ENCODE measurements at places on chromosomes 11 and 22. TPM values are rescaled to one million over a fixed set of nuclear protein-coding genes. Genes with fewer than 3 reads are reported as not detected.

- no peak overlapping the region for H3K4me3 ChIP-seq
- no peaks in the 10 kb centered on the region for H3K36me3 ChIP-seq
- DNase-seq = no peak
- no peaks in the 10 kb centered on the region for H3K4me1 ChIP-seq
Observed at GRCh38 chr11:133816146-133816870, 29.0 kb downstream of the SPATA19 start.

DNA sequence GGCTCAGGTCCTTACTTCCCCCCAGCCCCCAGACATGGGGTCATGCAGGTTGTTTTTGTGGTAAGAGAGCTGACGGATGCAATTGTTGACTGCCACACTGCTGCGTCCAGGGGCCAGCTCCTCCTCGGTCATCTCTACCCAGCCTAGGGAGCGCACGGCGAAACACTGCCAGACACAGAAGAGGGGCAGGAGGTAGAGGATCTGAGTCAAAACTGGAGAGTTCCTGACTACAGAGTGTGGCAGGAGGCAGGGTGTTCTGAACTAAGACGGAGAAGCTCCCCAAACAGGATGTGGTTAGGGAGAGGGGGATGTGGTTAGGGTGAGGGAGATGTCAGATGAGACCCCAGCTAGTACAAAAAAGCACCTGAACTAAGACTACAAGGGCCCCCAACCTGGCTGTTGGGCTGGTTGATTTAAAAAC is 12.3 kb downstream of the SMPD1 start:
- H3K36me3 ChIP-seq = peaks cover 15% of the 10 kb centered on the region
- no peaks in the 10 kb centered on the region for H3K27me3 ChIP-seq
- no peak overlapping the region for H3K4me3 ChIP-seq
- H3K27ac ChIP-seq = no peak overlapping the region

DNA sequence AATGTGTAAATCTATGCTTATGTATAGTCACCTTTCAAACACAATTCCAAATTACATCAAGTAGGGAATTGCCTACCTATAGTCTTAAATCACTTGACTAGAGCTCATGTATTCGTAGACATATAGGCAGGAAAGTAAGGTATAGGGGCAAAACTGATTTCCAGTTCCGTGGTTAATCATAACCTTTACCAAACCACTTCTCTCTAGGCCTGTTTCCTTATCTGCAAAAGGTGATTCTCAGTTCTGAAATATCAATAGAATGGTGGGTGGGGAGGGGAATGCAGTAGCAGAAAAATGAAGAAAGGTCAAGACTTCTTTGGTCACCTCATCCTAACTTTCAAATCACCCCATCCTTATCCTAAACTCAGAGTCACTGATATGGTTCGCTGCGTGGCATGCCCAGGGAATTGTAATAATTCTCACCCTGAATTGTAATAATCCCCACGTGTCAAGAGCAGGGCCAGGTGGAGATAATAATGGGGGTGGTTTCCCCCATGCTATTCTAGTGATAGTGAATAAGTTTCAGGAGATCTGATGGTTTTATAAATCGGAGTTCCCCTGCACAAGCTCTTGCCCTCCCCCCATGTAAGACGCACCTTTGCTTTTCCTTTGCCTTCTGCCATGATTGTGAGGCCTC is 1.9 kb upstream of the ANO5 start:
- no peak for DNase-seq
- peaks cover 10% of the 10 kb centered on the region for H3K4me1 ChIP-seq
- no peaks in the 10 kb centered on the region for H3K27me3 ChIP-seq
- H3K27ac ChIP-seq = no peak overlapping the region
- no peaks in the 10 kb centered on the region for H3K36me3 ChIP-seq
- no peak overlapping the region for H3K4me3 ChIP-seq

GRCh38 chr11:68527585-68527984 is 67.0 kb downstream of the PPP6R3 start:
- H3K36me3 ChIP-seq = peaks cover 38% of the 10 kb centered on the region
- H3K27me3 ChIP-seq = no peaks in the 10 kb centered on the region
- no peak overlapping the region for H3K27ac ChIP-seq
- no peak overlapping the region for H3K4me3 ChIP-seq

DNA sequence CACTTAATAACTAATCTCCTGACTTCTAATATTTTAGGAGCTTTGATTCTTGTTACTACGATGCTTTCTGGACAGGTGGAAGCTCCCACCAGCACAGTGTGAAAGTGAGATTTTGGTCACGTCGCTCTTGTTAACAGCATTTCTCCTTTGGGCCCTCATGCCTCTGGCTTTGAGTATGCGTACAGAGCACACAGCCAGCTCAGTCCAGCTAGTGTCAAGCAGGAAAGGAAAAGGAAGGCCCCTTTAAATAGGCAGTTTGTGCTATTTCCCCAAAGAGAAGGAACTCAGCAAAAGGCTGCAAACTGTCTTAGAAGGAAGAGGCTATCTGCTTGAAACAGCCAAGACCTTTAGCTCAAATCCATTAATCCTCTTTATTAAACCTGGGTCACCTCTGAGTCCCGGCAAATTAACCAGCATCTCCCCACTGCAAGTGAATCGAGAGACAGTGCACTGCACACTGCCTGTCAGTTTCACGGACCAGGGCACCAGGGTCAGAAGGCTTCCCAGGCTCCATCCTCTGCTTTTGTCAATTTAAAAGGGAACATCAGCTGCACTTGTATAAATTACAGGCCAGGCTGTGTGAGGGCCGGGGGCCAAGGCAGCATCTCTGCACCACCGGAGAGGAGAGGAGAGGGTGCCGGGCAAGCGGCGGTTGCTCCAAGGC is 34.7 kb downstream of the OPCML start:
- H3K27me3 ChIP-seq = no peaks in the 10 kb centered on the region
- H3K4me3 ChIP-seq = no peak overlapping the region
- no peaks in the 10 kb centered on the region for H3K36me3 ChIP-seq
- no peak overlapping the region for H3K27ac ChIP-seq
- no peaks in the 10 kb centered on the region for H3K4me1 ChIP-seq

GRCh38 chr11:132607575-132607974 is 924.7 kb downstream of the OPCML start:
- no peak overlapping the region for H3K4me3 ChIP-seq
- no peaks in the 10 kb centered on the region for H3K4me1 ChIP-seq
- no peaks in the 10 kb centered on the region for H3K36me3 ChIP-seq
- DNase-seq = no peak

DNA sequence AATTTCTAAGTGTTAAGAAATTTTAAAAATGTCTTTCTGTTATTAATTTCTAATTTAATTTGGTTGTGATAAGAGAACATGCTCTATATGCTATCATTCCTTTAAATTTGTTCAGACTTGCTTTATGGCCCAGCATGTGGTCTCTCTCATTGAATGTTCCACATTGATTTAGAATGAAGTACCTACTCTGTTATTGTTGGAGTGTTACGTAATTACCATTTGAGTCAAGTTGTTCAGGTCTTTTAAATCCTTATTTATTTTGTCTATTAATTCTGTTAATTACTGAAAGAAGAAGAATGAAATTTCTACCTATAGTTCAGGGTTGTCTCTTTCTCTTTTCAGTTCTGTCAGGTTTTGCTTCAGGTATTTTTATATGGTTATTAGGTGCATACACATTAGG is 57.0 kb downstream of the PRMT3 start:
- no peak for DNase-seq
- H3K4me3 ChIP-seq = no peak overlapping the region

The CRELD2 gene
- total RNA-seq = 34.4 TPM

DNA sequence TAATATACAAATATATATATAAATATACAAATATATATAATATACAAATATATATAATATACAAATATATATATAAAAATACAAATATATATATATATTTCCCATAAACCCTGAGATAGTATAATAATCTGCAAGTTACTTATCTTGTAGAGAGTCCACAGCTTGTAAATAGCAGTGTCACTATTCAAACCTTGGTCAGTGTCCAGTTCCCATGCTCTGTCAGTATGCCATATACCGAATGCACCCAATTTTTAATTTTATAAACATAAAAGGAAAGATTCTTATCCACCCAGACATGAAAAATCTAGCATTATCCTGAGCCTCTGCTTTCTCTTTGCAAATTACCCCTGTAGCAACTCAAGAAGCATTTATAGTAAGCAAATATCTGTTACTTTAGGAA is 21.6 kb upstream of the CTSC start:
- H3K4me3 ChIP-seq = no peak overlapping the region
- H3K27me3 ChIP-seq = no peaks in the 10 kb centered on the region
- no peak for DNase-seq
- H3K27ac ChIP-seq = no peak overlapping the region
- no peaks in the 10 kb centered on the region for H3K36me3 ChIP-seq

DNA sequence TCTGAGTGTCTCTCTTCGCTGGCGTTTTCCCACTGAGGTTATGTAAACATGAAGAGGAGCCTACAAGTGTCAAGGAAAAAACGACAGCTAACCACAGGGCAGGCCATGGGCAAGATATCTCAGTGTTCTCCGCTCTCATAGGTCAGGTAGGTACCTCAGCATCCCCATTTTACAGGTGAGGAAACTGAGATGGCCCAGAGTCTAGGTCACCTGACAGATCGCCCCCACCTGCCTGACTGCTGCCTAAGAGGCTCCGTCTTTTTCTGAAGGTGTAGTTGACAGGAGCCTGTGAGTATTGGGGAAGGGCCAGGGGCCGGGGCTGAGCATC is 847 bp upstream of the NDUFA6 start:
- no peaks in the 10 kb centered on the region for H3K27me3 ChIP-seq
- no peak for DNase-seq
- H3K4me1 ChIP-seq = peaks cover 33% of the 10 kb centered on the region
- peak overlapping the region; percentile 88 for H3K4me3 ChIP-seq
- H3K27ac ChIP-seq = peak overlapping the region; percentile 95
- H3K36me3 ChIP-seq = no peaks in the 10 kb centered on the region

DNA sequence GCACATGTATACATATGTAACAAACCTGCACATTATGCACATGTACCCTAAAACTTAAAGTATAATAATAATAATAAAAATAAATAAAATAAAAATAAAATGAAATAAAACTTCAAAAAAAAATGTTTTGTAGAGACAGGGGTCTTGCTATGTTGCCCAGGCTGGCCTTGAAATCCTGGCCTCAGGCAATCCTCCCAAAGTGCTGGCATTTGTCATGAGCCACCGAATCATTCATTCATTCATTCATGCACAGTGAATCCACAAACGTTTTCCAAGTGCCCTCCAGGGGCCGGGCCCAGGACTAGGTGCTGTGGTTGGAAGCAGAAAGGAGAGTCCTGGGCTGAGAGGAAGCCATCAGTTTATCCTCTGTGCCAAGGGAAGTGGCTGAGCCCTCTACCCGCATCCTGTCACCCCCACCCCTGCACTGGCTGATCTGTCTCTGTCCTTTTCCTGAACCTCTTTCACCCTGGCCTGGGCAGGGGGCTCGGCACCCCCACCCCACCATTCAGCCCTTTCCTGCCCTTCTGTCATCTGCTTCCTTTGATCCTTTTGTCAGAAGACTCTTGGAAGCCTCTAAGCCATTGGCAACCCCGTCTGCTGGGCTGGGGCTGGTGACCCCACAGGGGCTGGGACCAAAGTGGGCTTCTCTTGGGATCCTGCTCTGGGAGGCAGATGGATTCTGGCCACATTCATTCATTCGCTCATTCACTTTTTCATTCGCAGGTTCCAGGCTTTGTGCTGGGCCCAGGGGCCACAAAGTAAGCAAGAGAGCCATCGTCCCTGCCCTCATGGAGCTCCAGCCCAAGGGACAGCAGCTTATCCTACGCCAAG is 84.3 kb downstream of the IGLL1 start:
- H3K27ac ChIP-seq = no peak overlapping the region
- peak; percentile 70 for DNase-seq
- H3K4me1 ChIP-seq = no peaks in the 10 kb centered on the region
- no peak overlapping the region for H3K4me3 ChIP-seq

The DGAT2 gene
- total RNA-seq = 26.0 TPM

The PHLDA2 gene
- total RNA-seq = 43.5 TPM

The FLRT1 gene
- 0.49 TPM for total RNA-seq

The SF1 gene
- 278 TPM for total RNA-seq

The OVOL1 gene
- total RNA-seq = 17.4 TPM

The LRP4 gene
- total RNA-seq = 10.1 TPM

- H3K4me3 ChIP-seq = no peak overlapping the region
- H3K36me3 ChIP-seq = no peaks in the 10 kb centered on the region
- no peaks in the 10 kb centered on the region for H3K4me1 ChIP-seq
- DNase-seq = no peak
- H3K27ac ChIP-seq = no peak overlapping the region
- no peaks in the 10 kb centered on the region for H3K27me3 ChIP-seq
Observed at GRCh38 chr11:80186692-80187091, 745.9 kb upstream of the TENM4 start.

The PAX6 gene
- total RNA-seq = not detected

The YAP1 gene
- 232 TPM for total RNA-seq

GRCh38 chr11:2673250-2673610 is 26.6 kb downstream of the KCNQ1OT1 start:
- H3K4me1 ChIP-seq = peaks cover 27% of the 10 kb centered on the region
- H3K27ac ChIP-seq = no peak overlapping the region
- H3K4me3 ChIP-seq = no peak overlapping the region
- no peaks in the 10 kb centered on the region for H3K27me3 ChIP-seq

DNA sequence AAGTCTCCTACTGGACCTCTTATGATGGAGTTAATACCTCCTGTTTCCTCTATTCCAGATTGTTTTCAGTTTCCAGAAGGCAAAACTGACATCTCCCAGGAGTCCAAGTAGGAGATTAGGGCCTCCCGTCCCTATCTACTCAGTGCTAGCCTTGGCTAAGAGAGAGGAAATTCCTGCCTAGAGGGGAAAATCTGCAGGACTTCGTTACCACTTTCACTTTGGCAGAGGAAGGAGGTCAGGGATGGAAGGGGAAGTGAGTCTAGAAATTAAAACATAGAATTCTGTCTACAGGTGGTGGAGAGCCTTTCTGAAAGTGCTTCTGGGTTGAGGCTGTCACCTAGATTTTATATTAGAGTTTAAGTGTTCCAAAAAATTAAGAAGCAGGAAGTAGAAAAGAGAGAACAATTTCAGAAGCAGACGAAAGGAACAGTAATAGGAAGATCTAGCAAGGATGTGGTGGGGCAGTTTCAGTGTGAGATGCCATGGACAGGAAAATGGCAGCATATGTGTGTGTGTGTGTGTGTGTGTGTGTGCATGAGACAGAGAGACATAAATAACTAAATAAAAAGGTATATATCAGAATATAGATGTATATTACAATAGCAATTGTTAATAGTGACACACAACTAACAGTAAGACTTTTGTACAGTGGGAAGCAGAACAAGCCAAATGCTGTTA is 2.4 kb upstream of the TRIM68 start:
- no peak for DNase-seq
- peaks cover 20% of the 10 kb centered on the region for H3K4me1 ChIP-seq
- H3K36me3 ChIP-seq = no peaks in the 10 kb centered on the region
- H3K4me3 ChIP-seq = no peak overlapping the region
- H3K27me3 ChIP-seq = no peaks in the 10 kb centered on the region
- no peak overlapping the region for H3K27ac ChIP-seq
